ENCODE measurements at places on chromosomes 4 and X. TPM values are rescaled to one million over a fixed set of nuclear protein-coding genes. Genes with fewer than 3 reads are reported as not detected.

The PLXNB3 gene
- 0.50 TPM for total RNA-seq

- H3K4me3 ChIP-seq = no peak overlapping the region
- no peak for DNase-seq
- H3K36me3 ChIP-seq = peaks cover 39% of the 10 kb centered on the region
- peaks cover 25% of the 10 kb centered on the region for H3K4me1 ChIP-seq
Measured at GRCh38 chr4:102552781-102553180, 51.6 kb downstream of the NFKB1 start.

The ZNF630 gene
- 0.89 TPM for total RNA-seq

The PGAM4 gene
- total RNA-seq = not detected

DNA sequence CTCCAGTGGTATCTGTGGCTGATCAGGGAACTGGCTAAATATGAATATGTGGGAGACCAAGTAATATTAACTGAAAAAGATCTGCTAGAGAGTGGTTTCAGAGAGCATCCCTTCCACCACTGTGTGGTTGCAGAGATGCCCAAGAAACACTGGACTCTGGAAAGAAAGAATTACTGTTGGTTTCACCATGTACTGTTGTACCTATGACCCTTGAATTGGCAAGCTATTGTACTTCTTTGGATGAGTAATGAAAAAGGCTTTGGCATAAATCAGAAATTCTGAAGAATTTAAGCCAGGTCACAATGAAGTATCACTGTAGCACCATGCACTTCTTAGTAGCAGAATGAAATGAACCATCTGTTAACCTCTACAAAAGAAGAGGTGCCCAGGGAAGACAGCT is 134.4 kb upstream of the INTU start:
- no peak overlapping the region for H3K4me3 ChIP-seq
- no peak for DNase-seq
- no peaks in the 10 kb centered on the region for H3K27me3 ChIP-seq
- no peaks in the 10 kb centered on the region for H3K36me3 ChIP-seq

The C4orf50 gene
- 1.1 TPM for total RNA-seq

DNA sequence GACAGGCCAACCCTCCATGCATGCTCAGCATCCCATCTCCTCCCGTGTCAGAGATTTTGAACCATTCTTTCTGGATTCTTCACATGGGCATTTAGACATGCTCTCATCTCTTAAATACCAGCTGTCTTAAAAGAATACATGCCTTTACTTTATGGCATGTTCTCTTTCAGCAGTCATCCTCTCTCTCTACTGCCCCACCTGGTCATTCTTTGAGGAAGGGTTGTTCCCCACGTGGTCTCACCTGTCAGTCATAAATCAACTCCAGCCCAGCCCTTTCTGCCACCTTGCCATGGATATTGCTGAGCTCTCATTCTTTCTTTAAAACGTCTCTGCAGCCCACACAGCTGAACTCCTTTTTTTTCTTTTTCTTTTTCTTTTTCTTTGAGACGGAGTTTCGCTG is 111.3 kb downstream of the ARHGAP10 start:
- H3K4me1 ChIP-seq = no peaks in the 10 kb centered on the region
- no peak overlapping the region for H3K4me3 ChIP-seq
- H3K27ac ChIP-seq = no peak overlapping the region
- DNase-seq = no peak

DNA sequence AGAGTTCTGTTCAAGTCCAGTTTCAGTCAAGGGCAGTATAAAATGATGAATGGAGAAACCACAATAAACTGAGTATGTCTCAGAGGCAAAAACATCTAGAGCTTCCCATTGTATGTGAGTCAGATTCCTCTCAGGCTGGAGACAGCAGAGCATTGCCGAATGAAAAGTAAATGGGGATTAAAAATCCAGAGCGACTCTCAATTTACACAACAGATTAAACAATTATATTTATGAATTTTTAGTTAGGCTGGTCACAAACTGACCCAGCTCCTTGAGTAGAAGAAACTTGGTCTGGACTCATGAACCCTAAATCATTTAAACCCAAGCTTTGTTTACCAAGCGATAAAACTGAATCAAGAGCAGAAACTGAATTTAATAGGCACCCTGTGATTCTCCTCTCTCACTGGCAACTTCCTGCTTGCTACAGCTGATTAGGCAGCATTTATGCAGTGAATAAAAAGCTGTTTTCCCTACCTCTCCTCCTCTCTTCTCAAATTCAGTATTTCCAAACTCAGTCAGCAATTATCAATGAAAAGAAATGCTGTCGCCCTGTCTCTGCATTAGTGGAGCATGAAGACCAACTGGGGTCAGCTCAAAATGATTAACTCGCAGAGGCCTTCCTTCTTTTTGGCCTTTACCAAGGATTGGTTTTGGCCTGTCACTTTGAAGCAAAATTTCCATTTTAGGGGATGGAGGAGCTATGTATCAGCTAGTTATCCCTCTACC is 568.0 kb downstream of the PDHA2 start:
- H3K4me1 ChIP-seq = no peaks in the 10 kb centered on the region
- DNase-seq = no peak
- no peaks in the 10 kb centered on the region for H3K36me3 ChIP-seq
- no peak overlapping the region for H3K4me3 ChIP-seq

- peaks cover 35% of the 10 kb centered on the region for H3K36me3 ChIP-seq
- peak overlapping the region; percentile 94 for H3K27ac ChIP-seq
- peak; percentile 89 for DNase-seq
- H3K4me3 ChIP-seq = peak overlapping the region; percentile 58
- no peaks in the 10 kb centered on the region for H3K27me3 ChIP-seq
Measured at GRCh38 chr4:98446499-98447375, 185.6 kb downstream of the RAP1GDS1 start.

DNA sequence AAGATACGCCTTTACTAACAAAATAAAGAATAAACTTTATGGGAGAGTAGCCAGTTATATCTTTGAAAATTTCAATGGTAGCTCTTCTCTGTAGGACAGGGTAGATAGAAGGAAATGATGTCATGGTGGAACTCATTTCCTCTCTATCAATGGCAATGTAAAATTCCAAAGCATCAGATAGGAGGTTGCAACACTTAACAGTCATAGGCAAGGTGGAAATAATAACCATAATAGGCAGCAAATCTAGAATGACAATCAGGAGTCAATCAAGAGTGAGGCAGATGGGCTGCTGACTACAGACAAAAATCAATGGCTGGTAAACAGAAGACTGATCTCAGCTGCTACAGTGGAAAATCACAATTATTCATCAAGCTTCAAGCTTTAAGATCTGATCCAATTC is 53.9 kb upstream of the TET2 start:
- no peaks in the 10 kb centered on the region for H3K36me3 ChIP-seq
- no peaks in the 10 kb centered on the region for H3K4me1 ChIP-seq
- no peak for DNase-seq
- H3K4me3 ChIP-seq = no peak overlapping the region
- H3K27me3 ChIP-seq = no peaks in the 10 kb centered on the region

- no peaks in the 10 kb centered on the region for H3K36me3 ChIP-seq
- no peak overlapping the region for H3K4me3 ChIP-seq
- no peak for DNase-seq
- H3K4me1 ChIP-seq = no peaks in the 10 kb centered on the region
Measured at GRCh38 chr4:98967786-98968329, 27.7 kb upstream of the METAP1 start.
